ENCODE measurements at places on chromosomes 1 and 21. TPM values are rescaled to one million over a fixed set of nuclear protein-coding genes. Genes with fewer than 3 reads are reported as not detected.
A peak's percentile ranks its signal among the peaks of the same experiment; 100 is the strongest.

- peaks cover 8% of the 10 kb centered on the region for H3K27me3 ChIP-seq
- H3K27ac ChIP-seq, result no peak overlapping the region
- no peaks in the 10 kb centered on the region for H3K36me3 ChIP-seq
- DNase-seq, result no peak
Observed at GRCh38 chr1:170097449-170097948, 23.0 kb upstream of the KIFAP3 start.

DNA sequence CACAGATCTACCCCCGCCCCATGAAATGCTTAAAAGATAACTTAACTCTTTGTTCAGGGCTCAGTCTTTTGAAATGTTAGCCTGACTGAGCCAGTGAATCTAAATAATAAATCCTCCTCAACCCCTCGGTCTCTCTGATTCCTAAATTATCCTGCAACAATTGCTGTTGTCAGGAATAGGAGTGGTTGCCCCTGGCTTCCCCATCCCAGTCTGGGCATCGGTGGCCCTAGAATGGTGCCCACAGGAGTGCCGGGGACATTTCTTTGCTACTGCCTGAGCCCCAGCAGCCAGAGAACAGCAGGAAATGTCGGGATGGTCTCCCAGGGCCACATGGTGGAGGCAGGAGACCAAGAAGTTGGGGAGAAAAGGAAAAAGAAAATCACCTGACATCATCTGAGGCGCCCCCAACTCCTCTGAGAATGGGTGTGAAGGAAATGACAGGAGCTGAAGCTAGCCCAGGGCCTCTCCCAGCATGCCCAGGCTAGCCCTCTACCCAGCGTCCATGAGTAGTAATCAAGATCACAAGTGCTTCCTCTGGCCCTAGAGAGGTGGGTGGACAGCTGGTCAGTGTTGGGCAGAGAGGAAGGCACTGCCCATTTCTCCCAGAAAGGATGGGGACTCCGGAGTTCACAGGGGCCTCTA is 1.6 kb downstream of the PADI4 start:
- H3K27me3 ChIP-seq, result peaks cover 46% of the 10 kb centered on the region
- H3K27ac ChIP-seq, result no peak overlapping the region
- peaks cover 1% of the 10 kb centered on the region for H3K4me1 ChIP-seq
- no peak overlapping the region for H3K4me3 ChIP-seq
- DNase-seq, result no peak

DNA sequence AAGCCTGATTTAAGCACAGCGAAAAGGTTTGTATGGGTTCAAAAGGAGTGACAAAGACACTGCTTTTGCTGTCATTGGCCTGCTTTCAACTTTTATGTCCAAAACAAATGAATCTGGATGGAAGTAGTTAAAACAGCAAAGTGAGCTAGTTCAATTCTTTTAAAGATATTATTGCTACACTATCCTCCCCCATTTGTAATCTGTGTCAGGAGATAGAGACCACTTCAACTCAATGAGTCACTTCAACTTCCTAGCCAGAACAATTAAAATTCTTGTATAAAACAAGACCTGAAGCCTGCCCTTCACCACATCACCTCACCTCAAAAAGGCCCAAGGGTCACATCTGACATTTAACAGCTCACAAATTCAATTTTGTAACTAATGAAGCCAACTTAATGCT is 364.1 kb upstream of the LYPLAL1 start:
- H3K27ac ChIP-seq, result no peak overlapping the region
- H3K4me1 ChIP-seq, result peaks cover under 1% of the 10 kb centered on the region
- no peaks in the 10 kb centered on the region for H3K27me3 ChIP-seq

DNA sequence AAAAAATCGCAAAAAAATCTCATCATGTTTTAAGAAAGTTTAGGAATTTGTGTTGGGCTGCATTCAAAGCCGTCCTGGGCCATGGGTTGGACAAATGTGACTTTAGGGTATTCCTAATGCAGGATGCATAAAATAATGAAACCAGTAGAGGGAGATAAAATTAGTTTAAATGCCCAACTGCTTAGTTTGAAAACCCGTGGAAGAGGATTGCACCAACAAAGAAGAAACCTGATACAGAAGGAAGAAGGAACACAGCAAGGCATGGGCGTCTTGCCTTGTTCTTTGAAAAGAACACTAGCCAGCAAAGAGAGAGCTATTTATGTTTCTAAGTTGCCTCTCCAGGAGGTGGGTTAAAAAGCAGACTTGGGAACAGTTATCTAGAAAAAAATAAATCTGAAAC is 37.9 kb downstream of the WDR3 start:
- no peaks in the 10 kb centered on the region for H3K36me3 ChIP-seq
- no peak overlapping the region for H3K4me3 ChIP-seq
- H3K4me1 ChIP-seq, result peaks cover 6% of the 10 kb centered on the region
- H3K27ac ChIP-seq, result no peak overlapping the region
- DNase-seq, result peak; percentile 5

- H3K4me1 ChIP-seq, result no peaks in the 10 kb centered on the region
- no peak for DNase-seq
- H3K4me3 ChIP-seq, result no peak overlapping the region
- H3K27ac ChIP-seq, result no peak overlapping the region
Observed at GRCh38 chr1:107623431-107623830, 341.5 kb downstream of the VAV3 start.

GRCh38 chr1:8078176-8078671 is 52.1 kb upstream of the ERRFI1 start:
- peaks cover 46% of the 10 kb centered on the region for H3K4me1 ChIP-seq
- no peaks in the 10 kb centered on the region for H3K27me3 ChIP-seq
- H3K27ac ChIP-seq, result peak overlapping the region; percentile 74
- peak; percentile 78 for DNase-seq

DNA sequence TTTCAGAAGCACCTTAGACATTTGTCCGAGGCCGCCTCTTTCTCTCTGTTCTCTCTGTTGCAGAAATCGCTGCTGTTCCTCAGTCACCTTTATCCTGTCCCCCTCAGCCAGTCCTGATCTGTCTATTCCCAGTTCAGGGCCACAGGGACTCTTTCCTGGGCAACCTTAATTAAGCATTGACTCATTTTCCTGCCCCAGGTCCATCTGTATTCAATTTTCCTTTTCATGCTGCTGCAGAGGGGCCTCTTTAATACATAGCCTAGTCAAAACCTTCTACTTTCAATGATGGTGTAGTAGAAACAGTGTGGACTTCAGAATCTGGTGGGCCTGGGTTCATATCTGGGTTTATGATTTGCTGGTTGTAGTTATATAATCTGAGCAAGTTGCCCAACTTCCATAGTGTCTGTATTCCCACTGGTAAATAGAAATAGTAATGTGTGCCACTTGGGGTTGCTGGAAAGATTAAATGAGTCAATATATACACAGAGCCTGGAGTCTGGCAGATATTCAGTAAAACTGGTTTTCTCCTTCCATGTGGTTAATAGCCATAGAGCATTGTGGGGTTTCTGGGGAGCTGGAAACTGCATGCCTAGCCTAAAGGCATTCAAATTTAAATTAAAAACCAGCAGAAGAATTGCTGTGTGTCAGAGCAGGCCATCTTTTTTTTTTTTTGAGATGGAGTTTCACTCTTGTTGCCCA is 4.5 kb downstream of the TRAF5 start:
- H3K27ac ChIP-seq, result peak overlapping the region; percentile 75
- DNase-seq, result peak; percentile 85
- peak overlapping the region; percentile 3 for H3K4me3 ChIP-seq

GRCh38 chr1:64851664-64852063 is 106.8 kb downstream of the RAVER2 start:
- H3K27ac ChIP-seq, result no peak overlapping the region
- H3K36me3 ChIP-seq, result peaks cover 7% of the 10 kb centered on the region
- no peak overlapping the region for H3K4me3 ChIP-seq
- no peak for DNase-seq
- H3K4me1 ChIP-seq, result no peaks in the 10 kb centered on the region

DNA sequence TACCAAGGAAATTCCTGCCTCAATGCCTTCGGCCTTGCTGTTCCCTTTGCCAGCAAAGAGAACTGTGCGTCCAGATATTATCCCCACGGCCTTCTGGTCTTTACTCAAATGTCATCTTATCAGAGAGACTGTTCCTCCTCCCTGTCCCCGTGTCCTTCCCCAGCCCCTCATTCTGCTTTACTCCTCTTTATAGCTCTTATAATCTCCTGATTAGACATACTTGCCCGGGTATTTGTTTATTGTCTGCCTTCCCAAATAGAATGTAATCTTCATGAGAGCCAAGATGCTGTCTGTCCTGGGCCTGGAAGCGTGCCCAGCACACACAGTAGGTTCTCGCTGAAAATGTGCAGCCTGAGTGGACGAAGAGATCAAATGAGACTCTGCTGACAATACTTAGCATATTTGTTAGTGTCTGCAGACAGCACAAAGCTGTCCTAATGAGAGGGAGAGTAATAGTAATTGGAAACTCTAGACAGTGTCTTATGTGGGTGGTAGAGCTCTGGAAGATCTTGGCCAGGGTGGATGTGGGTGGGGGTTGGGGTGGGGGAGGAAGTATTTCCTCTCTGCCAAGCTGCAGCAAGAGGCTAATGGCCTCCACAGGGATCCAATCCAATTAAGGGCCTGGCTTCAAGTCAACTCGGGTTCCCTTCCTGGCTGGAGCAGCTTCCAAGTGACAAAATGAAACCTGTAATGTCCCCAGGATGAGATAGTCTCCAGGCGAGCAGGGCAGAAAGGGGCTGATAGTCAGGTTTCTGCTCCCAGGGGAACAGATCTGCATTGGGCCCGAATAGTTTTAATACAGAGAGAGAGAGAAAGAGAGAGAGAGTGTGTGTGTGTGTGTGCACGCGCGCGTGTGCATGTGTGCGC is 9.5 kb upstream of the CLIC4 start:
- H3K4me3 ChIP-seq, result peak overlapping the region; percentile 40
- peak overlapping the region; percentile 79 for H3K27ac ChIP-seq
- peaks cover 2% of the 10 kb centered on the region for H3K27me3 ChIP-seq
- H3K36me3 ChIP-seq, result no peaks in the 10 kb centered on the region

GRCh38 chr1:198096390-198096789 is 60.4 kb upstream of the NEK7 start:
- H3K27me3 ChIP-seq, result no peaks in the 10 kb centered on the region
- peaks cover 5% of the 10 kb centered on the region for H3K36me3 ChIP-seq

DNA sequence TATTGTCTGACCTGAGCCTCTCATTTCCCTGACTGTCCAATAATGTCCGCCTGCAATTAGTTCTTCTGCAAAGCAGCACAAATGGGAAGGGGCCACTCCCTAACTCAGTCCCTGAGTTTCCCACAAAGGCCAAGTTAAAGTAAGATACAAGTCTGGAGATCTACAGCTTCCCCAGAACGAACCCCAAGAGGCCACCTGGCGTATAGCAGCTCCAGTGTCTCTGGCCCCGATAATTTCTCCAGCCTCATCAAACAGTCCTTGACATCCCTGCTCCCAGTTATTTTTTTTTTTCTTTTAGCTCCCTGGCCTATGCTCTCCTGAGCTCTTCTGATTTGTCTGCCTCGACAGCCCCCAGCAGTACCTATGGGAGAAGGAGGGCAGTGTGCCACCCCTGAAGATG is 8.1 kb upstream of the ACKR1 start:
- H3K4me1 ChIP-seq, result no peaks in the 10 kb centered on the region
- no peaks in the 10 kb centered on the region for H3K36me3 ChIP-seq
- DNase-seq, result no peak
- H3K27ac ChIP-seq, result no peak overlapping the region
- peaks cover 31% of the 10 kb centered on the region for H3K27me3 ChIP-seq

GRCh38 chr1:32112806-32113375 is 5.0 kb downstream of the KPNA6 start:
- no peak overlapping the region for H3K4me3 ChIP-seq
- peak overlapping the region; percentile 54 for H3K27ac ChIP-seq
- H3K36me3 ChIP-seq, result peaks cover 16% of the 10 kb centered on the region
- peaks cover 42% of the 10 kb centered on the region for H3K4me1 ChIP-seq
- peaks cover 3% of the 10 kb centered on the region for H3K27me3 ChIP-seq

DNA sequence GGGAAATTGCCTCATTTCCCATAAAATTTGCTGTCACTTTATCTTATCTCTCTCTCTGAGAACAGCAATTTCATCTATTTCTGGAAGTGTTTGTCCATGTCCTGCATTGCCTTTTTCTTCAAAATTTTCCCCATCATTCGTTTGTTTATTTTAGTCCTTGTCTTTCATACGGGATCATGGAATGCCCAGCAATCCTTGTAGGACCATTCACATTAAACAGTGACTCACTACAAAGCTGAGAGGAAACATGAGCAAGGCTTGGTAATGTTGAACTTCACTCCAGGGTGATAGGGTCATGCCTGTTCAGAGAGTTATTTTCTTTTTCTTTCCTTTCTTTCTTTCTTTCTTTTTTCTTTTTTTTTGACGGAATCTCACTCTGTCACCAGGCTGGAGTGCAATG is 32.2 kb upstream of the HNRNPU start:
- H3K27me3 ChIP-seq, result no peaks in the 10 kb centered on the region
- no peaks in the 10 kb centered on the region for H3K36me3 ChIP-seq
- peak; percentile 56 for DNase-seq
- no peak overlapping the region for H3K4me3 ChIP-seq

DNA sequence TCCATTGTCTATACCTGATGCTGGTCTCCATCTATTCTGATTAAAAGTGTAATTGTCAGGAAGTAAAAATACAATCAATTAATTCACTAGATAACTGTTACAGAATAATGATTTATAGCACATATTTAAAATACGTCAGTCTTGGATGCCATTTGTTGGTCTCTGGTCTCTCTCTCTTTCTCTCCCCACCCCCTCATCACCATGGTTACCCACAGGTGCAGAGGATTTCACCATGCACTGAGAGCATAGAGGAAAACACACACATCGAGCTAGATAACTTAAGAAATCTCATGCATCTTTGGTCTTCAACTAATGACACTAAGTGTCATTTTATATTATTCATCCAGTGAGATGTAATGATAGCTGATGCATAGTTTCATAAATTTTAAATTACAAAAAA is 33.4 kb downstream of the LRRC53 start:
- no peaks in the 10 kb centered on the region for H3K36me3 ChIP-seq
- H3K4me3 ChIP-seq, result no peak overlapping the region
- H3K27ac ChIP-seq, result no peak overlapping the region
- DNase-seq, result no peak

The PGLYRP3 gene
- not detected for total RNA-seq

The TRMT1L gene
- 12.7 TPM for total RNA-seq

The SMIM1 gene
- total RNA-seq, result 1.1 TPM

The AGMAT gene
- total RNA-seq, result not detected

The SYT6 gene
- not detected for total RNA-seq

The CDKN2C gene
- total RNA-seq, result 12.7 TPM

The S100A16 gene
- 270 TPM for total RNA-seq

The TP73 gene
- not detected for total RNA-seq

The GPR25 gene
- not detected for total RNA-seq

The OR2T34 gene
- not detected for total RNA-seq

Data from HFFc6 (cell line).